Stomach (tissue), 19 donors: ENCODE measurements at places on chromosomes 16 and 17. TPM values are rescaled to one million over a fixed set of nuclear protein-coding genes. Genes with fewer than 3 reads are reported as not detected.
A peak's percentile ranks its signal among the peaks of the same experiment; 100 is the strongest.

FOXC2 gene
- total RNA-seq, result not detected

PLA2G10 gene
- 1.6 TPM for total RNA-seq

DRC3 gene
- total RNA-seq, result 2.9 TPM

KAT2A gene
- 40.0 TPM for total RNA-seq

LPCAT2 gene
- total RNA-seq, result 36.2 TPM

GRCh38 chr17:40541873-40542557, 23.3 kb downstream of the CCR7 start:
- DNase-seq, result no peak

DNA sequence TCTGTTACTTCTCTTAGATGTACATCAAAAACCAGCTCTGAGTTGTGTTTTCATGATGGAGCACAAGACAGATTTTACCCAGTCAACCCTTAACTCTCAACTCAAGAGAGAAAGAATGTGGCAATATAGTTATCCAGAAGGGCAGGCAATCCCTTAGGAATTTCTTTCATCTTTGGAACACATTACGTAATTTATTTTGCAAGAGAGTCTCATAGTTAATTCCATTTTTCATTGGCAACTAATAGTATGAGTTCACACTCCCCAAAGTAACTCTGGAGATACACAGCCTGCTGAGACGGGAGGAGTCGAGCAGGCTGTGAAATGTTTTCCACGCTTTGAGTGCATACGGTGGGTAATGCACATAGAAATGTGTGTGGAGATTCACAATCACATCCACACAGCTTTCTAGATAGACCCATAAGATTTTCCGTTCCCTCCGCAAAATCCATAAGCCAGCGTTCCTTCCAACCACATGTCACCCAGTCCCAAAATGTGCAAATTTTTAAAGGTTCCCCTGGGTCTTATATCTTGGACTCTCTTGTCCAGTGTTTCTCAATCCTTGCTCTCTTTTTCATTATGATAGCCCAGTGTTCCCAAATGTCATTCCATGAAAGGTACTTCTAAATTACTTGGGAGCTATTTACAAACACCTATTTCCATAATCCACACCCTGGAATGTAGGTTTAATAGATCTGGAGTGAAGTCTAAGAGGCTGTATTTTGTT, 8.4 kb upstream of the CDRT4 start:
- no peak for DNase-seq

GRCh38 chr17:36746381-36747053, 145.1 kb downstream of the MRM1 start:
- no peak for DNase-seq

DNA sequence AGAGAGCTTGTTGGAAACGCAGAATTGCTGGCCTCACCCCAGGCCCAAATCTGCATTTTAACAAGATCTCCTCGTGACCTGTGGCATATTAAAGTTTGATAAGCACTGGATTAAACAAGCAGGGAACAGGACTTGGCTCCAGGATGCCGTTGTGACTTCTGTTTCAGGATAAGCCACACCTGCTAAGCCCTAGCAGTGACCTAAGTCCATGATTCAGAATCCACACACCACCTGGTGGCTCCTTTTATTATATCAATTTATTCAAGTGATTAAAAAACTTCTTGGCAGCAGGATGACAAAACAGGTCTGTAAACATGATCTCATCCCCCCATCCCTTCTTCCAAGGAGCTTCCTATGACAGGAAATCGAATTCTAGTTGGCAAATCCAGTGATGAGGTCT, 9.1 kb downstream of the NAGPA start:
- DNase-seq, result peak; percentile 86

- no peak for DNase-seq
These were observed 68.7 kb downstream of the AATF start for GRCh38 chr17:37017404-37017803.

DNA sequence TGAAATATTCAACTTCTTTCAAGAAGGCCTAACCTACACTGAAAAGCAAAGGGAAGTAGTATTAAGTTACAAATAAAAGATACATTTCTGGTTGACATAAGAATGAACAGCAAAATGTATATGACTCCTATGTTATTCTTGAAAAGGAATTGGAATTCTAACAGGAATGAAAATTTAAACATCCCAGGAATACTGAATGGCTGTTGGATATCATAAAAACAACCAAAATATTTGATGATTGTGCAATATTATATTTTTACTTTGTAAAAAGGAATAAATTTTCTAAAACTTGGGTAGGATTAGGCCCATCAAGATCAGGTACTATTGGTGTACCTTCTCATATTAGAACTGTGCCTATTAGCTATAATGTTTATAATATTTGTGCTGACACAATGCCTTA, 50.0 kb downstream of the CYB5B start:
- DNase-seq, result no peak

- DNase-seq, result no peak
These were observed 536.0 kb downstream of the CDH13 start for GRCh38 chr16:83162791-83163190.

GRCh38 chr17:65975878-65976277, 216.1 kb downstream of the CEP112 start:
- DNase-seq, result peak; percentile 28

DNA sequence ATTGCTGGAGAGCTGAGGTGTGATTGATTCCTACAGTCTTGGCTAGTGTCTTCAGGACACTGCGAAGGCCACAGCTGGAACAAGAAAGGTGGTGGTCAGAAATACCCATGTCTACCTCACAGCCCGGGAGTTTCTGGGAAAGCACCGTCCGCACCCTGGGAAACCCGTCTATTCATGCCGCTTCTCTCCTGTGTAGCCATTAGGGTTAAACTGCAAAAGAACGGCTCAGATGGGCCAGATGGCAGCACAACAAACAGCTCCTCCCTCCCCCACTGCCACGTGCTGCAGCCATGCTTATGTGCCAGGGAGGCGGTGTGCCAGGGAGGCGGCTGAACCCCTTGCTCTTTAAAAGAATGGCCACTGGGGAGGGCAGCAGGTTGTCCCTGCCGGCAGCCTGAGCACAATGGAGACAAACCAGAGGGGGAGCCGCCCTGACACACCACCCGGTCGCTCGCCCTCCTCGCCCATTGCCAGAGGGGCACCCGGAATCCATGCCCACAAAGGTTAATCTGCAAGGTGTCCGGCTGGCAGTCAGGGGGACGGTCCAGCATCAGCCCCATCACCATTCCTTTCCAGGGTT, 65.2 kb downstream of the CYTH1 start:
- peak; percentile 87 for DNase-seq

DNA sequence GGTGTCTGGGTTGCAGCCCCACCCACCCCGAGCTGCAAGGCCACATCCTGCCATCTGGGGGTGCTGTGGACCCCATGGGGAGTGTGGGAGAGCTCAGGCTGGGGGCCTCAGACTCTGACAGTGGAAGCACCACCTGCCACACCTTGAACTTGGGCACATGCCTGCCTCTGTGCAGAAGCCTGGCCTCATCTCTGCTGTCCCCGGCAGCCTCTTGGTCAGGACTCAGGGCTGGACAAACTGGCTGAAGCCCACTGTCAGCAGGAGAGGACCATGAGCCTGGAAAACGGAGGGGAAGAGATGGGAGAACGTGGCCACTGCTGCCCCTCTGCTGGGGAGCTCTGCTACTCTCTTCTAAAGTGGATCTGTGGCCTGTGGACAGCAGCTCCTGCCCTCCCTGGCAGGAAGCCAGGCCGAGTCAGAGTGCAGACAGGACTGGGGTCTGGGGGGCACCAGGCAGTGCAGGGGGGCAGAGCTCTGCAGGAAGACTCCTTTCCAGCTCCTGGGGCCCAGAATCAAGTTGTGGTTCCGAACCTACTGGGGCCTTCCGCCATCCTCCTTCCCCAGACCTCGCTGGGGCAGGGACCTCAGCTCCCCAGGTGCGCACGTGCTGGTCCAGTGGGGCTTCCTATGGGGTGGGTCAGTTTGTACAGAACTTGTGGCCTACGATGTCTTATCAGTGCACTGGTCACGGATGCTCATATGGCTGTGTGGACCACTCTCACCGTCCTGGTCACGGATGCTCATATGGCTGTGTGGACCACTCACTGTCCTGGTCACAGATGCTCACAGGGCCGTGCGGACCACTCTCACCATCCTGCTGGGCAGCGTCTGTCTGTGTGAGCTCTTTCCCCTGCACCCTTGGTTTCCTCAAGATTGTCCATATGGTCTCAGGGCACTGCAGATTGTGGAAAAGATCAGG, 207.7 kb downstream of the LAT start:
- DNase-seq, result no peak

- no peak for DNase-seq
These were observed 15.0 kb upstream of the RGS9 start for GRCh38 chr17:65121916-65122806.

DNA sequence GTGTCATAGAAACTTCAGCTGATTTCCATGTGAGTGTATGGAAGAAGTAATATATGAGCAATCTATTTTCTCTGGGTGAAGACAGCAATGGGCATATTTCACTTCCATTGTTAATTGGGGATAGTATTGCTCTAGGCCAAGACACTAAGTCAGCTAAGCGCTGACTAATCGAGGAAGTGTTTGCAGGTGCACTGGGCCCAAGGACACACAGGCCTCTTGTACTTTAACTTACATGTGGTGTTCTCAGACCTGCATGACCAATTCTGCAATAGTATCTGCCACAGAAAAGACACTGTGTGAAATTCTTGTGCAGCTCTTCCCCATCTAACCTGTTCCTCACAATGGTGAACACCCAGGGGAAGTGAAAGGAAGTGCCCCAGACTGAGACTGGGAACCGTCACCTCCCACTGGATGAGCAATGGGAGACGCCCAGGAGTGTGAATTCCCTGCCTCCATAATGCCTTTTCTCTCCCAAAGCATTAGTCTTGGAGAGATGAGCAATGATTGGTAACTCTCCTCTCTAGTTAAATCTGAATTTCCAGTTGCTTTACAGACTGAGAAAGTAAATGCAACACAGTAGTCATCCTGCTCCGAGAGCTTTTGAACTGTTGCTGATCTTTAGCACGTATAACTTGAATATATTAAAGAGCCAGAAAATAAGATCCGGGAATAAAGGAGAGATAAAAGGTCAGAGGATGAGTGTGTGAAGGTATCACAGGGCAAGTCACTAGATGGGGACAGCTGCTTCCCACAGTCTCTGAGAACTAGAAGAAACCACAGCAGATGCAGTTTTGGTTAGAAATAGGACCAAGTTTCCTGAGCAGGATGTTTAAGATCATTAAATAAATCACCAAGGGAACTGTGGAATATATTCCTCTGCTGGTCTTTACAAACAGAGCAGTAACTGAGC, 82.6 kb downstream of the CDK5R1 start:
- DNase-seq, result no peak

DNA sequence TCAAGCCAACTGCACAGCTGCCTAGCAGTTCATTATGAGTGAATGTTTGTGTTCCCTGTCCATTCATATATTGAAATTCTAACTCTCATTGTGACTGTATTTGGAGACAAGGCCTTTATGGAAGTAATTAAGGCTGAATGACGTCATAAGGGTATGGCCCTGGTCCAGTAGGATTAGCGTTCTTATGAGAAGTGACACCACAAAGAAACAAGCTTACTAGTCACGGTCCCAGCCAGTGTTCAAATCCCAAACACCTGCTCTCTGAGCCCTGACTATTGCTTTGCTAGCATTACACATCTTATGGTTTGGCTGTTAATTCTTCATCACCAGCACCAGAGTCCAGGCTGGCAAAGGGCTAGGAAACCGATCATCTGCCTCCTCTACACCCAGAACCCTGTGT, 2.2 kb downstream of the ZNF668 start:
- DNase-seq, result peak; percentile 38

DNA sequence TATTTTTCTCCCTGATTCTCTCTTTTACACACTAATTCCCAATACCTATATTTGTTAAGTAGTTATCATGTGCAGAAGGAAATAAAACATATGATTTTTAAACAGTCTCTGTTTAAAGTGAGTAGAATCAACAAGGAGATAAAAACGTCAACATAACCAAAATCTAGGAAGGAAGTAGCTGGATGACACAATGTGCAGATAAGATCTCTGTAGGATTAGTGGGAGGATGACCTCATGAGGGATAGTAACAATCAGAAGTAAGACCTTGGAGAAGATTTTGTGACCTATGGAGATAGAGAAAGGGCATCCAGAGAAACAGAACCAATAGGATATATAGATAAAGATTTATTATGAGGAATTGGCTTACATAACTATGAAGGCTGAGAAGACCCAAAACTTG, 262.6 kb upstream of the CDH11 start:
- no peak for DNase-seq

DNA sequence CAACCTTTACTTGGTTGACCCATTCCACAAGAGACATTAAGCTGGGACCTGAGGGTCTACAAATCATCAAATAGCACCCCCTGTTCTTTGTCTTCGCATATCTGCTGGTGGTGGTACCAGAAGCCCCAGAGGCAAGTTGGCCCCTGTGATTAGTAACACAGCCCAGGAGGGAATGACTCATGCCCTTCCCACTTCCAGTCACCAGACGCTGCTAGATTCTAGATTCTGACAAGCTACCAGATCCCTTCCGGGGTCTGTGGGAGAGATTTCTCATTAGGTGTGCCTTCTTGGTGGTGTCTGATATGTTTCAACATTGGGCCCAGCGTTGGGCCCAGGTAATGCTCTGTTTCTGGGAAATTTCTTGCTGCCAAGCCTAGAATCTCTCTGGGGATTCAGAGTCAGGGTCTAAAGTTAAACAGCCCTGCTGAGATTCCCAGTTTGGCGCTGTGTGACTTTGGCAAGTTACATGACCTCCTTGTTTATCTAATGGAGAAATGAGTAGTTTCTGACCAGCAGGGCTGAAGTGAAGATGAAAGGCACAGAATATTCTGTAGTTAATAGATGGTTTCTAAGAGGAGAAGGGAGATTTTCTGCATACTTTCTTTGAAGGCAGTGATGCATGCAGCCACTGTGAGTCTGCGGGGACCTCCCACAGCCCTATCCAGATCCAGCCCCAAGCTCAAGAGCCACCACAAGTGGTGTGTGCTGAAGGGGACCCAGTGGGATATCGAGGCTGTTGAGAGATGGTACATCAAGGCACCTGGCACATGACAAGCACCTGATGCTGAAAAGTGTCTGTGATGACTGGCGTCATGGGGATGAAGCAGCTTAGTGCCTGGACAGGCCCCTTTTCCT, 3.9 kb downstream of the TRPV2 start:
- peak; percentile 68 for DNase-seq

DNA sequence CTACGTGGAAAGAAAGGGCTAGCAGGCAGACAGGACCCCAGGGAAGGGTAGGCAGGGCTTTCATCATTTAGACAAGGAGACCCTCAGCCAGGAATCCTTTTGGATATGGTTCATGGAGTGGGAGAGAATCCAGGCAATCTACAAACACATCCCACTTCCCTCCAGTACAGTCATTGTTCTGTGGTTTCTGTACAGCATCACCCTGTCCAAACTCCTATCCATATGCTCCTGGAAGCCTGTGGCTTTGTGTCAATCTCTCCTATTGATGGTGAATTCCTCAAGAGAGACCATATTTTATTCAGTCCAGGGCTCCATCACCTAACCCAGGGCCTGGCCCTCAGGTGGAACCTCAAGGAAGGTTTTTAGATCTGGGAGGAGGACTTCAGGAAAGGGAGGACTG, 99.2 kb downstream of the SPACA3 start:
- no peak for DNase-seq
